Right renal pelvis (tissue), 4 donors: ENCODE measurements at places on chromosomes 5 and 9.
A peak's percentile ranks its signal among the peaks of the same experiment; 100 is the strongest.

GRCh38 chr5:174990909-174991308 lies 266.5 kb downstream of the MSX2 start:
- DNase-seq, result no peak

GRCh38 chr9:14769230-14769571 lies 46.7 kb upstream of the CER1 start:
- no peak for DNase-seq

- no peak for DNase-seq
Observed at GRCh38 chr5:16508730-16509531, 43.3 kb upstream of the ZNF622 start.

DNA sequence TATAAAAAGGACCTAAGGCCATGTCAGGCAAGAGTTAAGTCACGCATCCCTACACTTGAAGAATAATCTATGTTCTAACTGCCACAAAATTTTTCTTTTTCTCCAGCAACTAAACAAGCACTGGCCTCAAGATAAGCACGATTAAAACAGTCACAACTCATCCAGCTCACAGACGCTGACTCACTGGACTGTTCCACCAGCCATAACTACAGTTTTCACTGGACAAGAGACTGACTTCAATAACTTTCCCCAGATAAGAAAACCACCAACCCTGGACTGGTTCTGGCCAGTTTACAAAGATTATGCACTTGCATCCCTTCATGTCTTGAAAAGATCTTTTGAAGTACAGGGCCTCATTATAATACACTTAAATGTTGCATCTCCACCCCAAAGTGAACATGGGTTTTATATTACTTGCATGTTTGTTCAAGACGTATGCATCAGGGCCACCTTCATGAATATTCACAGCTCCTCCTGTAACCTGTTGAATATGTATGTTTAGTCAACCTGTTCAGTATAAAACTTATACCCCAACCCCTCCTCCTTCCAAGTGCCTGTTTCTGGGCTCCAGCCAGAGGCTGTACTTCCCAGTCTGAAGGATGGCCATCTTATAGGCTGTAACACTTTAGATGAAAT lies 129.3 kb upstream of the EPB41L4A start:
- DNase-seq, result no peak

DNA sequence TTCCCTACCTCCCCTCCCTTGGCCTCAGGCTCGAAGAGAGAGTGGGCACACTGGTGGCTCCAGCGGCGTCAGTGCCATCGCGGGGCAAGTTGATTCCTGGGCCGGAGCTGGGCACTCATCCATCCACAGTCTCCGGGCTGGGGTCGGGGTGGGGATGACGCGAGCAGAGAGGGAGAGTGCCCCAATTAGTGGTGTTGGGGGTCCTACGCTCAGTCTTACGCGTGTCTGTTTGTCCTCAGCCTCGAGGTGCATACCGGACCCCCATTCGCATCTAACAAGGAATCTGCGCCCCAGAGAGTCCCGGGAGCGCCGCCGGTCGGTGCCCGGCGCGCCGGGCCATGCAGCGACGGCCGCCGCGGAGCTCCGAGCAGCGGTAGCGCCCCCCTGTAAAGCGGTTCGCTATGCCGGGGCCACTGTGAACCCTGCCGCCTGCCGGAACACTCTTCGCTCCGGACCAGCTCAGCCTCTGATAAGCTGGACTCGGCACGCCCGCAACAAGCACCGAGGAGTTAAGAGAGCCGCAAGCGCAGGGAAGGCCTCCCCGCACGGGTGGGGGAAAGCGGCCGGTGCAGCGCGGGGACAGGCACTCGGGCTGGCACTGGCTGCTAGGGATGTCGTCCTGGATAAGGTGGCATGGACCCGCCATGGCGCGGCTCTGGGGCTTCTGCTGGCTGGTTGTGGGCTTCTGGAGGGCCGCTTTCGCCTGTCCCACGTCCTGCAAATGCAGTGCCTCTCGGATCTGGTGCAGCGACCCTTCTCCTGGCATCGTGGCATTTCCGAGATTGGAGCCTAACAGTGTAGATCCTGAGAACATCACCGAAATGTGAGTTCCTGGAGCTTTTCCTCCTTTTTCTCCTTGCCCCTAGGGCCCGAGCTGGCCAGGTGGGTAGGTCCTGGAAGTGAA lies 861 bp downstream of the NTRK2 start:
- DNase-seq, result peak; percentile 39

DNA sequence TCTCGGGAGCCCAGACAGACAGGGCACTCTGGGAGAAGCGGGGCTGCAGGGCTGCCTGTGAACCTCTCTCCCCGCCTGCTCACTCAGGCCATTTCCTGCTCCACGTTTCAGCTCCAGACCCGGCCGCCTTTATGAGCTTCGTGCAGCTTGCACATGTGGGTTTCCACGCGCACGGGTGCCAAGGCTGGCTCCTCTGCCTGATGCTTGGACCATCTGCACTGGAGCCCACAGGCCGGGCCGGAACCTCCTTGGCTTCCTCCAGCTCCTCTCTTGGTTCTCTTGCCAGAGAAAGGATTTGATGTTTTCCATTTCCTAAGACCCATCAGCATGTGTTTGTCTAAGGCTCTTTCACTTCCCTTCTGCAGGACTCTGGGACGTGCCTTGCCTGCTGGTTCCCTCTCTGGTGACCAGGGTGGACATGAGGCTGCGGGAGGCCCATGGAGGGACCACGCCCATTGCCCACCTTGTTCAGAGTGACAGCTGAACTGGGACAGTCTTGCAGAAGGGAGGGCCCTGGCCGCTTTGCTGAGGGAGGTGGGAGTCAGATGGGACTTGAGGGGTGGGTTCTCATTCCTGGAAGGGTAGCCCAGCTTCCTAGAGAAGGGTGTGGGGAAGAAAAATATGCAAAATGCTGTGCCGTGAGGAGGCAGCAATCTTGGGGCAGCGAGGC lies 23.3 kb upstream of the COL5A1 start:
- no peak for DNase-seq

GRCh38 chr5:142529626-142530278 lies 156.1 kb downstream of the FGF1 start:
- DNase-seq, result no peak

GRCh38 chr5:178331491-178331996 lies 98.9 kb upstream of the PHYKPL start:
- no peak for DNase-seq

- no peak for DNase-seq
Observed at GRCh38 chr5:53434541-53434940, 45.9 kb upstream of the FST start.

DNA sequence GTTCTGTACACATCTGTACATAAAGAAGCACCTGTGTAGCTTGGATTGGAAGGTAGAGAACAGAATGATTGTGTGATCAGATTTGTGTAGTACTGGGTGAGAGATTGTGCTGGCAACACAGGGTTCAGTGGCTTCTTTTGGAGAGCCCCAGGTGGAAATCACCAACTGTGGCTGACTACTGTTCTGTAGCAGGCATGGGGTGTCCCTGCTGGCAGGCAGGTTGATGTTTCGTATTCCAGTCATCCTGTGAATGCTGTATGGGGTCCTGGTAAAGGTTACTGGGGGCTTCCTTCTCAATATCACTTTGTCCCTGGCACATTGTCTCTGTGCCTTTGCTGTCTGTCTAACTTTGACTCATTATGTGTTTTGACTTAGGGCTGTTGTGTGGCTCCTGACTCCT lies 5.3 kb downstream of the ASPN start:
- DNase-seq, result no peak

GRCh38 chr9:126216826-126217225 lies 109.8 kb upstream of the MVB12B start:
- DNase-seq, result no peak

- no peak for DNase-seq
Observed at GRCh38 chr9:37381094-37381741, 41.3 kb upstream of the GRHPR start.

DNA sequence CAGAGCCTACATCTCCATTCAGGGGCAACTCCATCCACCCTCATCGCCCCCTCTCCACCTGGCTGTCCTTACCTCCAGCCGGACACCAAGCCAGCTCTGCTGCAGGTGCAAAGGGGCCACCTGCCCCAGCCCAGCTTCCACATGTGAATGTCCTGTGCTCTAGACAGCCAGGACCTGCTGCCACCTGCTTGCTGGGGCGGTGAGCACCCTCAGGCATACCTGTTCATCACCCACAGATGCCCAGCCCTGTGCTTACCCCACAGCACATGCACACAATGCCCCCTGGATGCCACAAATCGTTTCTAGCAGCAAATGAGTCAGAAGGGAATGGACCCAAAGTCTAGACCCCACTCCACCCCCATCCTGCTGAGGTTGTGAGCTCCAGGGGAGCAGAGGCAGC lies 13.3 kb upstream of the NKD2 start:
- no peak for DNase-seq

- no peak for DNase-seq
Observed at GRCh38 chr5:77637998-77638762, at the start of gene OTP. TSS of gene OTP (minus strand) at chr5:77638713. CDS start at chr5:77638549, 164 bp downstream.
